ENCODE measurements at places on chromosomes 2 and 18.

DNA sequence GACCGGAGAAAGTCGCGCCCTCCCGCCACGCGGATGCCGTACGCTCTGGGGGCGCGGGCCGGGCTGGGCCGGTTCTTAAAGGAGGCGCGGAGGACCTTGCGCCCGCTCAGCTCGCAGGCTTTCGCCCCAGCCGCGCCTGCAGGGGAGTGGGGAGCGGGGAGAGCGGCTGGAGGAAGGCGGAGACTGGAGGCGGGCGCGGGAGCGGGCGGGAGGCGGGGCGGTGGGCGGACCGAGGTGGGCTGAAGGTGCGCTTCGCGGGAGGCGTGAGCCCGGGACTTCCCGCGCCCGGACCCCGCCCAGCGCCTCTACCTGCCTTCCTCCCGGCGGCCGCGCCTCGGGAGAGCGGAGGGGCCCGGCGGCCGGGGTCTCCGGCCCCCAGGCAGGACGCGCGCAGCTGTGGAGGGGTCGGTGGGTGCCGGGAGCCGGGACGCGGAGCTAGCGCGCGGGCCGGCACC is at the start of gene ADRA2B:
ADRA2B (minus strand) TSS at position 148 of the 455 bp plus-strand sequence. CDS start 422 bp downstream, outside the sequence.
- DNase-seq, result no peak

DNA sequence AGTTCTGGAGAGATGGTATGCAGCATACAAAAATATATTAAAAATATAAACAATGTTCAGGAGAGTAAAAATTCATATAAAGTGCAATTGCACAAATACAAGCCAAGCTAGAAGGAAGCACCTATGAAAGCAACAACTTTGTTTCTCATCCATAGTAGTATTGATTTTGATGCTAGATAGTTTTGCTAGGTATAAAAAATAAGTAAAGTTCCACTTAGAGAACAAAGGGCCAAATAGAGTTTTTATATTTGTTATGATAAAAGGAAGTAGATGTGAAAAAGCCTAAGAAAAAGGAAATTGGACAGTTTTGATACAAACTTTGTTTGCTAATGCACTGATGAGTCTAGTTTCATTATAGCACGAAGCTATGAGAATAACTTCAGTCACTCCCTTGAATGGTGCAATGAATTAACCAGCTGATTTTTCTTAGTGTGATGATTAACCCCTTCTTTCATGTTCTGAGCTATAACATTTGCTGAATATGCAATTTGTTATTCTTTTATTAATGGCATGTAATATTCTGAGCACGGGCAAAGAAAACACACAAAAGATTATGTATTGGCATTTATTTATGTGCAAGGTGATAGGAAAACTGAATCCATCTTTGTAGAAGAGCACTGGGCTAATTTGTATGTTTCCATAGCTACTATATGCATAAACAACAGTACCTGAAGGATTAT is 24.7 kb downstream of the SLC5A7 start:
- no peak for DNase-seq

DNA sequence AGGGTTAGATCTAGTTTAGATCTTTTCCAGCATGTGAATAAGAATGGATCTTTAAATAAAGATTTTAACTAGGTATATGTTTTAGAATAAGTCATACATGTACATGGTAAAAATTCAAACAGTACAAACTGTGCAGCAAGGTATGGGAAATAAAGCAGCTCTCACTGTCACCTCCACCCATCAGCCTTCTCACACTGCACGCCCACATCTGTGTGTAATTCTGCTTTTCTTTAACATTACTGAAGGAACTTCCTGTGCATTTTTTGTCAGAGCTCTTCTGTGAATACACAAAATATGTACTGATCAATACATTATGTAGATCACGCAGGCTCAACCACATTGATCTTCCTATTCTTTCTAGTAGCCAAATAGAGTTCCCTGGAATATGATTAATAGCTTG is 3.4 kb downstream of the CASP8 start:
- no peak for DNase-seq

- no peak for DNase-seq
Observed at GRCh38 chr2:203871371-203871983, 3.9 kb downstream of the CTLA4 start.

DNA sequence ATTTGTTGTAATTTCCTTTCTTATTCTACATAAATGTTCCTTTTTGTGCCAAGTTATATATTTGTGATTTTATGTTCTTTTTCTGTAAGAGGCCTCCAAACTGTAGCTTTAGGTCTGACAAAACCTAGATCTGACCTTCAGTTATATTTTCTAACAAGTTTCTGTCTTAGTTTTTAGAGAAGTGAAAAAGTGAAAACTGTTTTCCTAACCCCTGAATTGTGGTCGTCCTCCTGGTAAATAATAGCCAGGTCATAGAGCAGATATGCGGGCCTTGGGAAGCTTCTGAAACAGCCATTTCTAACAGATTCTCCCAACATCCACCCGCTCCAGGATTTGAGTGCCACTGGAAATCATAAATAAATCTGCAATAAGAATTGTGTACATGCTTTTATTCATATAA is 398.4 kb upstream of the CWC22 start:
- DNase-seq, result no peak

- DNase-seq, result no peak
Observed at GRCh38 chr2:126888046-126888445, 10.6 kb upstream of the TEX51 start.

DNA sequence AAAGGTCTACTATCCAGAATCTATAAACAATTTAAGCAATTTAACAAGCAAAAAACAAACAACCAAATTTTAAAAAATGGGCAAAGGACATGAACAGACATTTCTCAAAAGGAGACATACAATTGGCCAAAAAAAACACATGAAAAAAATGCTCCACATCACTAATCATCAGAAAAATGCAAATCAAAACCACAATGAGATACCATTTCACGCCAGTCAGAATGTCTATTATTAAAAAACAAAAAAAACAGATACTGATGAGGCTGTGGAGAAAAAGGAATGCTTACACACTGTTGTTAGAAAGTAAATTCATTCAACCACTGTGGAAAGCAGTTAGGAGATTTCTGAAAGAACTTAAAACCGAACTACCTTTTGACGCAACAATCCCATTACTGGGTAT is 66.4 kb upstream of the SESTD1 start:
- no peak for DNase-seq

DNA sequence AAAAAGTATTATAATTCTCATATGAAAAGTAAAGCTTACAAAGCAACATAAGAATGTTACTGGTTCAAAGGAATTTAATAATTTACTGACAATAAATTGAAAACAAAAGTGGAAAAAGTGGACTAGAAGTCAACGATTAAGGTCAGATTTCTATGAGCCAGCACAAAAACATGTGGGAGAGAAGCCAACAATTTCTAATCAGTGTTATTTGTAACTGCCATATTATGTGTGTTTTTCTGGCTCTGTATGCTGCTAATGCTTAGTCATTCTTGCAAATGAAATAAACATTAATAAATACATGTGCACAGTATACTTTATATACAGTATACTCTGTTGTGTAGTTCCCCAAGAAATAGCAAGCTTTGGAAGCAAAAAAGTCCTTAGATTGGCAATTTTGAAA is 301.3 kb upstream of the RGPD4 start:
- no peak for DNase-seq

DNA sequence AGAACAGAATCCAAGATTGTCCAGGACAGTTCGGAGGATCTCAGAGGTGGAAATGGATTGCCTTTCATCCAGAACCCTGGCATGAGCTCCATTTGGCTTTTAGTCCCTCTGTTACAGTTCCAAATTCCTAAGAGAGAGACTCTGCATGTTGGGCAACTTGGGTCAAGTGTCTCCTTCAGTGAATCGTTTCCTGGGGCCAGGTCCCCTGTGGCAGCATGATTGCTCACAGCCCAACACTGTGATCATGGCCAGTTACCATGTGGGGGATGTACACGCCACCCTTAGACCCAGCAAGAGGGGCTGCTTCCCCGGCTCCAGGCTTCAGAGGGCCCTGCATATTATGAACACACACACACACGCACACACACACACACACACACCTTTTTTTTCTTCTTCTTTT is 118.6 kb upstream of the GLI2 start:
- DNase-seq, result no peak

DNA sequence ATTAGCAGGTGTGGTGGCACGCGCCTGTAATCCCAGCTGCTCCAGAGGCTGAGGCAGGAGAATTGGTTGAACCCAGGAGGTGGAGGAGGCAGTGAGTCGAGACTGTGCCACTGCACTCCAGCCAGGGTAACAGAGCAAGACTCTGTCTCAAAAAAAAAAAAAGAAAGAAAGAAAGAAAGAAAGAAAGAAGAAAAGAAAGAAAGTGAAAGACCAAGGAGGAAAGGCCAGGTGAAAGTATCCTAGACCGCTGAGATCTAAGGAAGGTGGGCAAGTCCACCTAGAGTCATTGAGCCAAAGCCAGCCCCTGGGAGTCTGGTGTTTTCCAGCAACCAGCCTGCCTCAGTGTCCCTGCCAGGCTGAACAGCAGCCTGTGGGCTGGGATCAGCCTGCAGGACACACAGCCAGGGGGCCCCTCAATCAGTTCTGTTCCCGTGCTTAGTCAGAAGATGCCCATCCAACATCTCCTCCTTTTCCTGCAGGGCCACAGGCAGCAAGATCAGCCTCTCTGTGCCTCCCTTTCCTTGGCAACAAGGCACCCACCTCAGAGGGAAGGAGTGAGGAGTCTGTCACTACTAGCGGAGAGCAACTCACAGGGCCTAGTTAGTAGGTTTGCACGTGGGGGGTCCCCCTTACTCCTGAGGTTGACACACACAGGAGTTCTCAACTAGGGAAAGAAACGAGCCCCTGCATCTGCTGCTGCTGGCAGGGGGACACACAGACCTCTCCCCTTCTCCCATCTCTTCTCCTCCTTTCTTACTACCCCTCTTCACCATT is 64.1 kb downstream of the SMAD7 start:
- no peak for DNase-seq

DNA sequence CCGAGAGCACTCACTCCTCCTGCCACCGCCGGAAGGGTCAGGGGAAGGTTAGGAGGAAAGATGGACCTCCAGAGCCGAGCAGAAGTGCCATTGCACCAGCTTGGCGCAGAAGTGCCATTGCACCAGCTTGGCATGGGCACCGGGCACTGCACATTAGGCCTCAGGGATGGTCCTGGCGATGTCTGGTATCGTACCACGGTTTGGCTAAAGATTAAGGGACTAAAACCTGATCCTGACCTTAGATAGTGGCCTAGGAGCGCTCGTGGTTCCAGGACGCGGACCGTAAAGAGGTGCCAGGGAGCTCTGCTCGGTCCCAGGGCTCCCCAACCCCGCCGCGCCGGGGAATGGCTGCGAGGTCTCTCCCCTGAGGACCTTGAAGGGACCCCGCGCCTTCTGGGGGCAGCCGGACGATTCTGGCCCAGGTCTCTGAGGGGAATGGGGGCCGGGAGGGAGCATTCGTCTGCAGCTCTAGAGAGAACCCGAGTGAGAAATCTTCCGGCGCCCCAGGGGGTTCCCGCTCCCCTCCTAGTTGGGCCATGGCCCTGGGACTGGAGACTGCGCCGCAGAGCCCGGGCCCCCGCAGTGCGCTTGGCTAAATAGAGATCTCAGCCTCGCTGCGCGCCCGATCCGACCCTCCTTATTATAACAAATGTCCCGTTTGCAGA is 1.8 kb downstream of the PAX8 start:
- no peak for DNase-seq

DNA sequence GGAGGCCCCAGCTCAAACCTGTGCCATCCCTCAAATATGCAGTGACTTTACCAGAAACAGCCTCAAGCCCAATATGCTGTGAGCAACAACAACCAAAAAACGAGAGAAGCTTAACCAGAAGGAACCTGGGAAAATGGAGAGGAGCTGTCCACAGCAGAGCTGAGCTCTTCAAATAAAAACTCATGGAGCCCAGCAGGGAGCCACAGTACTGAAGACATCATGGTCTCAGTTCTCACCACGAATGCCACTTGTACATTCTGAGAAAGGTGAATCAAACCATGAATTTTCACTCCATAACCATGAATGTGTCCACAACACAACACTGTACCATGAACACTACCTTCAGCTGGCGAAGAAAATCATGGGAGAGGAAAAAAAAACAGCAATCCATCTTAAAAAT is 50.5 kb downstream of the KLHL14 start:
- DNase-seq, result no peak

DNA sequence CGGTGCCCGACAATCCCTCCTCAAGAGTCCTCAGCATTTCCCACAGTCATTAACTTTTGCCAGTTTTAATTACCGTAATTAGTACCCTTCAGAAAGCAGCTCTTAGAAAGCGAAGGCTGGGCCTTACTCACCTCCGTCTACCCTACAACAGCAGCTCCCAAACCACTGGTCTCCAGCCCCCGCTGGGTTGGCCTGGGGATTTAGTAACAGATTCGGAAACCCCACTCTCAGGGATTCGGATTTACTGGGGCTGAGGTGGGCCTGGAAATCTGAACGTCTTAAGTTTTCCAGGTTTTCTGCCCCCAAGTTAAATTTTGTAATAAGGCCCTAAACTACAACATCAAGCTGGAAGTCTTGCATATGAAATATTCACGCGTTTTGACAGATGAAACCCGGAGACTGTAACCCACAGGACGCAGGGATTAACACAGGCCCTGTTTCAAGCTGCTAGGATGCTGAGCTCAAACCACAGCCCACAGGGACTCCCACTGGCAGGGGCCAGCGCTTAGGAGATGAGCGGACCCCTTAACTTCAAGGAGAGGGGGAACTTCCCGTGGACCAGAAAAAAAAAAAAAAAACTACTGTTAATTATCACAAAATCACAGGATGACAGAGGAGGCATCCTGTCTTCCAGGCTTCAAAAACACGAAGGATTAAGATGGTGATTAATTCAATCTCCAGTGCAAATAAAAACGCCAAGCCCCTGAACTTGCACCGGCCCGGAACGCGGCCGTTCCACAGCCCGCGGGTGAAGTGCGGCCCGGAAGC is 985 bp downstream of the ILKAP start:
- no peak for DNase-seq

DNA sequence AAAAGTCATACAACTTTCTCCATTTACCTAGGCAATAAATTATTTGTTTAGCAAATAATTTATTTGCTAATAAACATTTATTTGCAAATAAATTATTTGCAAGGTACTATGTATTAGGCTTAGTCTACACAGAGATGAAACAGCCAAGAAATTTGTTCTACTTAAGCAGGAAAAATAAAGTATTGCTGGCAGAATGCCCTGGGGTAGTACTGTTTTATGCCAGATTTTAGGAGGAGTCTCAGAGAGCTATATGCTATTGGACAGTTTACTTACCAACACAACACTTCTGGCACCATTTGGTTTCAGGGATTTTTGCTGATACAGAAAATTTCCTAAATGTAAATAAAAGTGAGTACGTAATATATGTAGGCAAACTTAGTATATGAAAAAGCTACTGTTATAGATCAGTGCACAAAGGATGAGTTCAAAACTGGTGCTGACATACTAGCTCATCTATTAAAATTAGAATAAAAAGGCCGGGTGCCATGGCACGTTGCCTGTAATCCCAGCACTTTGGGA is 23.2 kb upstream of the CDKL4 start:
- DNase-seq, result no peak

DNA sequence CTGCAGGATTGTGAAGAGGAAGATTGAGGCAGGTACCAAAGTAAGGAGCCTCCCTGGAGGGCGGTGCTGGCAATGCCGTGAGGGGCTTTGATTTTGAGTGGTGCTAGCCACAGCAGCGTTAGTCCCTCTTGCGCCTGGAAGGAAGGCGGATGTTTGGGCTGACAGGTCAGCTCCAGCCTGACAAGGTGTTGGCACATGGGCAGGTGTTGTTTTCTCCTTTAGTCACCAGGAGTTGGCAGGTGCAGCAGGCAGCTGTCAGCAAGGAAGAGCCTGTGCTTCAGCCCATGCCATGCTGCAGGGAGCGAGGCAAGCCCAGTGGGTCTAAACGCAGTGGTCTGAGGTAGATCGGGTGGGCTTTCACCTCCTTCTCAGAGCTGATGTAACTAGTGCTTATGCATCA is 8.5 kb downstream of the SEC11C start:
- no peak for DNase-seq

GRCh38 chr2:227374158-227374557 is 4.9 kb downstream of the TM4SF20 start:
- DNase-seq, result no peak
